CD4-positive, alpha-beta T cell treated with Interferon alpha-2 for 1 hour (primary cell): ENCODE measurements at places on chromosomes 11 and 22.

DNA sequence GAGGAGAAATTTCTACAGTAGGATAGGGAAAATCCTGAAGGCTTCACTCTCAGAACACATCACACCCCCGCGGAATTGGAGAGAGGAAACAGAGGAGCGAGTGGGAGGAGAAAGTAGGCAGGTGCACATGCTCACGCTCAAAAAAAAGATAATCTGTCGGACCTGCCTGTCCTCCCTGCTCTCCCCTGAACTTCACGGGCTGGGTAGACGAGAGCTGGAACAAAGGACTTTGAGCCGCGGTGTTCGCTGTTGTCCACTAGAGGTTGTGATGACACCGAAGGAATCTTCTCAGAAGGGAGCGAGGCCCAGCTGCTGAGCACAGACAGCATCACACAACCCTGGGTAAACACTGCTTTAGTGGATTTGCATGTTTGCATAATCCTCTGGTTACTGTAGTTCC is 5.0 kb downstream of the SEZ6L start:
- DNase-seq, result no peak

DNA sequence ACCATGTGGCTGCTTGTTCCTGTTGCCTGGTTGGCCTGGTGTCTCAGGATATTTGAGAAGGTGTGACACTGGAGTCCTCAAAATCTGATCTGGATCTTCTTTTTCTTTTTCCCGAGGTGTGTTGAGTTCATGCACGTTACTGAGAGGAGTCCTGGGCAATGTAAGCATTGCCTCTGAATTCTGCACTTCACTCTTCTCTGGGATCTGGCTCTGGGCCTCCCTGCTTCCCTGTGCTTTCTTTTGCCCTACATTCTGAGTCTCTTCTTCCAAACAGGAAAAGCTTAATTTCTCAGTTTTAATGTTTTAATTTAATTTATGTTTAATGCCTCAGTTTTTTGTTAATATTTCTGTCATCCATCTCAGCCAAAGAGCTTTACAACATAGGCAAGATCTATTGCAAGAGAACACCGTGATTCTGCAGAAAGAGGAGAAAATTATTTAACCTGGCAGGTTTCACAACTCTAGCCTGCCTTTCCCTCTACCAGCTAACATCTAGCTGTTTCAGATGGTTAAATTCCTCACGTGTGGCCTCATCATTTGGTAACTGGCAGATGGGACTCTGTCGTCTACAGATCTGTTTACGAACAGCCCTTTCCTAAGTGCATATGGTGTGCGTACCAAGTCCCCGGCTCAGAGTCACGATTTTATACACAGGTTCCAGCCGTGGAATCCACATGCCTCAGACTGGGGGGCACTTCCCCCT is 24.7 kb downstream of the LDLRAD3 start:
- no peak for DNase-seq

DNA sequence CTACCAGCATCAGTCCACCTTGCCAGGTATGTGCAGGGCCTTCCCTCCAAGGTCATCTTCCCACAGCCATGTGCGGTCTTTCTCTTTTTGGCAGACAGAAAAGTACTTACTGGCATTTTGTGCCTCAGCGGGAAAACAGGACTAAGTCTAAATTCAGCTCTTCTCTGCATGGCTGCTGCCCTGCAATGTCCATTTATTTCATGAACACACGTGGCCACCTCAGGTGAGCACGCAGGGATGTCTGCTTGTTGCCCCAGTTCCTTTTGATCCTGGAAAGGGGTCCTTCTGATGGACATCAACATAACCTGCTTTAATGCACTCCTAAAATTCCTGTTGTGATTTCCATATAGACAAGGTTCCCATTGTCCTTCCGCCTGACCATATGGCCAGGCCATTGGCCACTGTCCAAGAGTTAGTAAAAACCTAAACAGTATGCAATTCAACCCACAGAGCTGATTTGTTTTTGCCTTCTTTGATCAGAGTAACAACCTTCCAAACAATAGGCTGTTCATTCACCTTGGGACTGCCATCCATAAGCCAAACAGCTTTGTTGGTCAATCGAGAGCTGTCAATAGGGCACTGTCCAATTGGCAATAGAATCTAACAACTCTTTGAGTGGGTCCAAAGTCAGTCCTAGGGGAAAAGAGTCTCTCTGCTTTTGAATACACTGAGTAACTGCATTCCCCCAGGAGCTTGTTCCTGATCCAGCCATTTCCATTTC is 5.9 kb downstream of the TREH start:
- no peak for DNase-seq

- no peak for DNase-seq
Measured at GRCh38 chr11:3123305-3123704, 41.8 kb downstream of the OSBPL5 start.

DNA sequence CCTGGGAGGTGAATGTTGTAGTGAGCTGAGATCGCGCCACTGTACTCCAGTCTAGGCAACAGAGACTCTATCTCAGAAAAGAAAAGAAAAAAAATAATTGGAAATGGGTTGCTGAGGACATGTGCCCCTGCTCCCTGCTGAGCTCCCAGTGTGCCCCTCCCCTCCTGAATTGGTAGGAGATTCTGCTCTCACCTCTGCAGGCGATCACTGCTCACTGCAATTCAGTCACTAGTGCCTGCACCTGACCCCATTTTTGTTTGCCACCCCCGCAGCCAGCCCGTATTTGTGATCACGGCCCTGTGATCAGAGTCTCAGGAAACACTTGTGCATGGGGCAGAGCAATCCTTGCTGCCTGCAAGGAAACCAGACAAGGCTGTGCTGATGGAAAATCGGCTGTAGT is 16.3 kb upstream of the SEC14L3 start:
- DNase-seq, result no peak

- no peak for DNase-seq
Measured at GRCh38 chr11:8717876-8718753, 35.5 kb downstream of the RPL27A start.

DNA sequence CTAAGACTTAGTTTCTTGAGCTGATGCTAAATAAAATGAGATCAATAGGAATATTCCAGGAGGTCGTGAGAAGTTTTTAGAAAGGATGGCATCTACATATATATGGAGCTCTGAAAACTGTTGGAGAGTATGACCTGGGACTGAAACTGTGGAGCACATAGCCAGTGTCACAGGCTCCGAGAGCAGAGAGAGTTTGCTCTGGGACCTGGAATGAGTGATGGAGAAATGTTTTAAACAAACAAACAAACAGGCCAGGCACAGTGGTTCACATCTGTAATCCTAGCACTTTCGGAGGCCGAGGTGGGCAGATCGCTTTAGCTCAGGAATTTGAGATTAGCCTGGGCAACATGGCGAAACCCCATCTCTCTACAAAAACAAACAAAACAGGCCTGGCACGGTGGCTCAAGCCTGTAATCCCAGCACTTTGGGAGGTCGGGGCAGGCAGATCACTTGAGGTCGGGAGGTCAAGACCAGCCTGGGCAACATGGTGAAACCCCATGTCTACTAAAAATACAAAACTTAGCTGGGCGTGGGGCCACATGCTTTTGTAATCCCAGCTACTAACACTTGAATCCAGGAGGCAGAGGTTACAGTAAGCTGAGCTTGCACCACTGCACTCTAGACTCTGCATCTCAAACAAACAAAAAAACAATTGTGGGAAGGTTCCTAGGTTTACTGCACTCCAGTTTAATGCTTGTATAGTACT is 67.1 kb downstream of the SLC35F2 start:
- no peak for DNase-seq

GRCh38 chr11:70454197-70454767 is 56.0 kb downstream of the CTTN start:
- no peak for DNase-seq

DNA sequence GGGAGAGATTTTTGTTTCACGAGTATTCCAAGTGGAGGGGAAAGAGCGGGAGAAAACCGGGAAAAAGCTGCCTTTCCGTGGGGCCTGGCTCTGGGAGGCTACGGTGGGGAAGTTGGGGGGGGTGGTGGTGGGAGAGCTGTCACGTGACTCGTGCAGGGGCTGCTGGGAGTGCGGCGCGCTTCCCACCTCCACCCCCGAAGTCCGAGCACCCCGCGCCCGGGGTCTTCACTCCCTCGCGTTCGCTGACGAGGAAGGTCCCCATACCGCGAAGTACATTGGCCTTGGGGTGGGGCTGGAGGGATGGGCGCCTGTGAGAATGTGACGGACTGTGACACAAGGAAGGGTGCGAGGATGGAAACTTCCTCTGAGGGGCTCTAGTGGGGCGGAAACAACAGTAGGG is at the start of gene TEX12:
TSS of gene TEX12 (plus strand) at position 228 of the 400 bp plus-strand sequence. CDS start 1,897 bp downstream, outside the sequence.
- no peak for DNase-seq

GRCh38 chr11:57287884-57288283 is 36.9 kb downstream of the TNKS1BP1 start:
- DNase-seq, result no peak

DNA sequence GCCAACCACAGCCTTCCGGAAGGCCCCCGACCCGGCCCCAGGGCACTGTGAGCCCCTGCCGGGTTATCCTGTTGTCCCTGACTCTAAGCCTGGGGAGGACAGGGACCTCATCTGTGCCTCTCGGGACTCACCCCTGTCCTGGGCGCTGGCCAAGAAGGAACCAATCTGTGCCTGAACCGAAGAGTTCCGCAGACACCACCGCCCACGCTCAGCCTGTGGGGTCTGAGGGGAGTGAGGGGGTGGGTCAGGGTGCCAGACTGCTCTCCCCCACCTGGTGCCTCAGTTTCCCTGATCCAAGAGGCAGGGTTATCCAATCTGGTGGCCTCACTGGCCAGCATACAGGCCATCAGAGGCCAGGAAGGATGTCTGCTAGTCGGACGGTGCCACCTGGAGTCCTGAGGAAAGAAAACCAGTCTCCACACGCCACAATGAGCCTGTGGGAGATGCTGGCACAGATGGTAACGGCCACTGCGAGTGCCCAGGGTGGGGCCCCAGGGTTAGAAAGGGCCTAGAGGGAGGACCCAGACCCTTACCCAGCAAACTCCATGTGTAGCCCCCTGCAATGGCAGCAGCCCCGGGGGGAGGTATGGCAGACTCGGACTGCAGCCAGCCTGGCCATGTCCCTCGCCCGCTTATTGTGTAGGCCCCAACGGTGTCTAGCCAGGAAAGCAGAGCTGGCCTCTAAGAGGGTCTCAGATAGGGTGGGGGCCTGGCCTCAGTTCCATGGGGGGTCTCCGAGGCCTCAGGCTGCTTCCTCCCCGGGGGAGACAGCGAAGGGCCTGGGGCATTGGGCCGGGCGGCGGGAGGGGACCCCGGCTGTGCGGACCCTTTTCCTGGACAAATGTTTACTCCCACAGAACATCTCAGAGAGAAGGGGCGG is 827 bp upstream of the TNNT3 start:
- no peak for DNase-seq
